ENCODE measurements at places on chromosomes 11 and 22. TPM values are rescaled to one million over a fixed set of nuclear protein-coding genes. Genes with fewer than 3 reads are reported as not detected.

- no peak for DNase-seq
Observed at GRCh38 chr11:122778148-122778547, 60.2 kb upstream of the CRTAM start.

- DNase-seq: no peak
Observed at GRCh38 chr11:81030186-81030585, 1589.4 kb upstream of the TENM4 start.

The TRIM6 gene
- total RNA-seq: 0.91 TPM

DNA sequence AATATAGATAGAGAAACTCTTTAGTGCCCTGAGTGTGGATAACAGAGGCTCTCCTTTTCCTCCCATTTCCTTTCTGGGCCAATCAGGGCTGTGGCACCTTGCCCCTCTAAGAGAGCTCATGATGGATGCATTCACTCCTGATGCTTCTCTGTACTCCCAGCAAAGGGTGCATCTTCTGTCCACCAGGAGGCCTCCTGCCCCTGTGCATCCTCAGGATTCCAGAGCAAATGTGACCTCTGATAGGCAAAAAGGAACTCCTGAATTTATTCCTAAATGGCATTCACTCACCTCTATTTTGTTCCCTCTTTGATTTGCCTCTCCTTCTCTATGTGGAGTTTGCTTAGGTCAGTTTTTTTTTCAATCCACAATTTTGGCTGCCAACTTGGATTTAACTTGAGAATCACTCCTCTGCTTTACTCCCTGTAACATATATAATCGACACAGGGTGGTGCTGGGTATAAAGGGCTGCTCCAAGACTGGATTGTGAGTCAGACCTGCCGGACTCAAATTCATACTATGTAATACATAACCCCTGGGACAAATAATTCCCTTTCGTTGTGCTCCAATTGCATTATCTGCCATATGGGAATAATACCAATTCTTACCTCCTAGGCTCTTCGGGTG is 1.1 kb upstream of the MRGPRX4 start:
- no peak for DNase-seq

- DNase-seq: no peak
Observed at GRCh38 chr11:90476442-90477007, 253.7 kb upstream of the CHORDC1 start.

DNA sequence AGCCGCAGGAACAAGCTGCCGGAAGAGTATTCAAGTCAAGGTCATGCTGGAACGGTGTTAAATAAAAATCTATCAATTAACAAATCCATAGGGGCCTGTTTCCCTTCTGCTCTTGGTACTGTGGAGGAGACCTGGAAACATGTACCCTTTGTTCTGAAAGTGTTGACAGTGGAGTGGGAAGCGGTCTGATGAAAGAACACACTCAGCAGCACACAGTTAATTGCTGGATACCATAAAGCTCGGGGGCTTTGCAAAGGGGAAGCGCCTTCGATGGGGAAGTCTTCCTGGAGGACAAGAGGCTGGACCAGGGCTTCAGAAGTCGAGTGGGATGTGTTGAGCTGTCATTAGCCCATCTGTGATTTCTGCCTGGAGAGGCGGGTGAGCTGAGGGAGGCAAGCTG is 112.5 kb upstream of the CLPB start:
- no peak for DNase-seq

The SUSD2 gene
- 2.6 TPM for total RNA-seq

DNA sequence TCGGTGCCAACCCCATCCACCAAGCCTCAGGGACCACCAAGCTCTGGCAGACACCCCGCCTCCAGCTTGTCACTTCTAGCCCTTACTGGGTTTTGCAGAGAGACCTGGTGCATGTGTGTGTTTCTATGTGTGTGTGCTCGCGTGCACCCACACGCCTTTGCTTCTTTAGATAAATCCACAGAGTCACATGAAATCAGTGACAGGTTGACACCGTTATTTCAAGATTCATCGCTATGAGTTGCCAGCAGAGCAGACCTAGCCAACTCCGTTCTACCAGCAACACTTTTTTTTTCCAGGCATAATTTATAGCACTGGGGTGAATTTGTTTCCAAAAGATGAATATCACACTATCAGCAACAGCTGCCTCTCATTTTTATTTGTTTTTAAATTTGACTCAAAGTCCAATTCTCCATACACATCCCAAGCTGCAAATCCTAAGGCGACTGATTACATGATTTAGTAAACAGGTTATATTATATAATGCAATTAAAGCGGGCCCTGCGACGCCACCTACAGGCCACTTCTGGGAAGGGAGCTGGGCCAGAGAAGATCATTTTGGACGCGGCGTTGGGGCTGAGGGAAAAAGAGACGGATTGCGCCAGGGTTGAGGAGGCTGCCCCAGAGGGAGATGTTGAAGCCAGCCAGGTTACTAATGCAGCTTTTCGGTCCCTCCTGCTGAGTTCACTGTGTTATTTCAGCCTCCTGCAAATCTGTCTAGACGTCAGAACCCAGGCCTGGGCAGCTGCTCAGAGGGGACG is 150.5 kb downstream of the FEZ1 start:
- DNase-seq: peak; percentile 88

DNA sequence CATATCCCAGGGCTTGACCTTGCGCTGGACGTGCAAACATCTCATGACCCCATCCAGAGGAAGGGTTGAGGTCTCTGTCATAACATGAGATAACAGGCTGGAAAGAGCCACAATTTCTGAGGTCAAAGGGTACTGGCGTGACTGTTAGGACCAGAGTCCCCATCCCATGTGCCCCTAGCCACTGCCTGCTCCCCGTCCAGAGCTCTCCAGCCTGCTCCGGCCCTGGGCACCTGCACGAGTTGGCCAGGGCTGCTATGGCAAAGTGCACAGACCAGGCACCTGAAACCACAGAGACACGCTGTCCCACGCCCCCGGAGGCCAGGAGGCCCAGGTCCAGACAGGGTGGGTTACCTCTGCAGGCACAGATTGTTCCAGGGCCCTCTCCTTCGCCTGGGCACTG is 58.9 kb downstream of the SHANK2 start:
- DNase-seq: no peak

- DNase-seq: no peak
Observed at GRCh38 chr11:67317888-67318555, 14.7 kb downstream of the SSH3 start.

- DNase-seq: no peak
Observed at GRCh38 chr22:19358195-19358594, 66.7 kb upstream of the CLTCL1 start.

DNA sequence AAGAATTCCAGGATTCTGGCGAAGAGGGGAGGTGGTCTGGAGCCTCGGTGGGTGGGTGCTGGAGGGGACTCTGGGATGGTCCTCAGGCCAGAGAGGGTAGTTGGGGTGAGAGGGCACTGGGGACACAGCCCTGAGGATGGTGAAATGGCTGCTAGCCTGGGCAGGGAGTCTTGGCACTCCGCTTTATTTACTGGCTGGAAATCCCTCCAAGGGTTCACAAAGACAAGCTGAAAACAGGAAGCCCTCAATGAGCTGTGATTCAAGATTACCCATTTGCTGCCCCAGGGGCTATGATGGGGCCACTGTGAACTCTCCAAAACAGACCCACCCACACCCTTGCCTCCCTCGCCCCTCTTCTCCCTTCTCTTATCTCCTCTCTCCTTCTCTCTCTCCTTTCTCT is 71.9 kb downstream of the FBXO7 start:
- DNase-seq: peak; percentile 57

GRCh38 chr22:45922256-45922655 is 54.7 kb downstream of the WNT7B start:
- DNase-seq: no peak

DNA sequence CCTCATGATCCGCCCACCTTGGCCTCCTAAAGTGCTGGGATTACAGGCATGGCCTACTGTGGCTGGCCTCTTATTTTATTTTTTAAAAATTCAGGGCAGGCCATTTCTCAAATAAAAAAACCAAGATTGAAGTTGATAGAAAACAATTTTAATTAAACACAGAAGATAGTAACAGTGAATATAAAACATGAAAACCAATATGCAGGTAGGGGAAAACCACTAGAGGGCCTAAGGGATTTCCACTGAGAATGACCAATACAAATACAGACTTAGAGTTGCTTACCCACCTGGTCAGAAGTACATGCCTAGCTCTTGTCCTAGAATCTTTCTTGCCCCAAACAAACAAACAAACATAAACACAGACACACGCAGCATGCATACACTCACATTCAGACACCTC is 1.7 kb upstream of the RTCB start:
- DNase-seq: no peak

- no peak for DNase-seq
Observed at GRCh38 chr11:69199583-69200315, 44.0 kb downstream of the SMIM38 start.

GRCh38 chr11:62393061-62393611 is 25.7 kb upstream of the SCGB1A1 start:
- no peak for DNase-seq

DNA sequence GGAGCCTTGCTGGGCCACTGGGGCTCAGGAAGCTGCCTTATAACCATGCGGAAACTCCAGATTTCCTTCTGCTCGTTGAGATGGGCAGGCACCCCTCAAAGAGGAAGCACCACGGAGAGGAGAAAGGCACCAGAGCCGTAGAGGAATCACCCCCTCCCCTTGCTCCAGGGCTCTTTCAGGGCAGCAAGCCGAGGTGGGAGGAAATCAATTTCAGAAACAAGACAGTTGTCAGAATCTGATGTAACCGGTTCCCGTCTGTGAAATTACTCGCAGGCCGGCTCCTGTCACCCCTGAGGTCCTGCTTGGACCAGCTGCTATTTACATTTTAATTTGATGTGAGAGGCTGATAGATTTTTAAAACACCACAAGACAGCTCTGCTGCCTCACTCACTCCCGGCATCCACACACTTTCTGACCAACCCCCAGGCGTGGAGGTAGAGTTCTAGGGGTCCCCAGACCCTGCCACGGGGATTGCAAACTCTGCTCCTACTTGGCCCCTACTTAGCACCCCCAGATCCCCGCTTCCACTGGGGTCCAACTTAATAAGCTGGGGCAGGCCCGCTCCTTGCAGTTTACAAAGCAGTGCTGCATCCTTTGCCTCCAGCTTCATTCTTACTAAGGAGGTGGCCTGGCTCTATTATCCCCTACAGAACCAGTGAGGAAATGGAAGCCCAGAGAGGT is 162.5 kb downstream of the CEP164 start:
- DNase-seq: no peak

DNA sequence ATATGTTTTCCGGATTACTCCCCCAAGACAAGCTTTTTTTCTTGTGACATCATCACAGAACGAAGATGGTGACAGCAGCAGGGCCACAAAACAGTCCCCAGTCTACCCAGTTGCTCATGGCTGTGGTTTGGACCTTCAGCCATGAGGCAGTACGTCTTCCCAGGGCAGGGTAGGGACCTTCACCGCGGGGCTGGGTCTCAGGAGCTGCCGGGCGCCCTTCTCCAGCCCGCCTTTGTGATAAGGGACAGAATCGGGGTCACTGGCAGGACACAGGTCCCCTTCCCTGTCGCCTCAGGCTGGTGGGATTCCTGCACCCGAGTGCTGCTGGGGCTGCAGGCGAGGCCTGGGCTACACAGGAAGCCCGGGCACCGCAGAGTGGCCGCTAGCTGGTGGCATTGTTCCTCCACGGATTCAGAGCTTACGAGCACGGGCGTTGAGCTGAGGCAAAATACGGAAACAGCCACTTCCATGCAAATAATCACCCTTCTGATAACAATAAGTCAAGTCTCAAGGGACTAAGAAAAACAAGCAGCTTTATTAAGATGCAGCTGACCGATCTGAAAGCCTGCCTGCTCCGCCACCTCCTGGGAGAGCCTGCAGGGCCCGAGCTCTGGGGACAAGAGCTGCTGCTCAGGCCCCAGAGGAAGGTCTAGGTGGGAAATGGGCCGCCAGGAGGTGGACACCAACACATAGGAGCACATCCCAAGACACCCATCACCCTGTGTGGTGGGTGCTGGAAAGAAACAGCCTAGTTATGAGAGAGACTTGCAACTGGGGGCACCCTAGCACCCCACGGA is 12.3 kb downstream of the TBX1 start:
- DNase-seq: peak; percentile 64

- no peak for DNase-seq
Observed at GRCh38 chr22:46280999-46281623, 13.3 kb downstream of the TTC38 start.

DNA sequence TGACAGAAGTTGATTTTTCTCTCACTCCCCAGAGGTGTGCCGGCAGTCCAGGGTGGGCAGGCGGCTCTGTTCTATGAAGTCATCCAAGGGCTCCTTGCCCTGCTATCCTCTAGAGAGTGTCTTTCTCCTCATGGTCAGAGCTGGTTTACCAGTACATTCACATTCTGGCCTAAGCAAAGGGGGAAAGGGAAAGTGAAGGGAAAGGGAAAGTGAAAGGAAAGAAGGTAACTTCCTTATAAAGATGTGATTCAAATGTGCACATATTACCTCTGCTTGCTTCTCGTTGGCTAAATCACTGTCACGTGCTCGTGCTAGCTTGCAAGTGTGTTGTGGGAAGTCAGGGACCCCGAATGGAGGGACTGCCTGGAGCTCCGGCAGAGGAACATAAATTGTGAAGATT is 2.9 kb upstream of the HTATIP2 start:
- no peak for DNase-seq

- no peak for DNase-seq
Observed at GRCh38 chr11:126886636-126887035, 113.9 kb downstream of the KIRREL3 start.

The INPP5J gene
- 15.4 TPM for total RNA-seq

- DNase-seq: no peak
Observed at GRCh38 chr22:30763815-30764673, 69.4 kb downstream of the OSBP2 start.

DNA sequence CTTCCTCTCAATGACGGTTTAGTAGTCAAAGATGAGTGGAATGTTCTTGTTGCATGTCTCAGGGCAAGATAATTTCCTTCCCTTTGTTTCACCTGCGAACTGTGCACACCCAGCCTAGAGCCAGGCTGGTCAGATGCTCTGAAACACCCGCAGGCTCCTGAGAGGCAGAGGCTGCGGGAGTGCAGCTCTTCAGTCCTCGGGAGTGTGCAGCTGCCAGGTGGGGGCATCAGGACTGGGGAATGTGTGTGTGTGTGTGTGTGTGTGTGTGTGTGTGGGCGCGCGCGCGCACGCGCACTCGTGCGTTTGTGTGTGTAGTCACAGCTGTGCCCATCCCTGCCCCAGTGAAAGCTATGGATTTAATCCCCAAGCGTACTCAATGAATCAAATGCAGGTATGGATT is 136.2 kb upstream of the NTM start:
- DNase-seq: no peak

DNA sequence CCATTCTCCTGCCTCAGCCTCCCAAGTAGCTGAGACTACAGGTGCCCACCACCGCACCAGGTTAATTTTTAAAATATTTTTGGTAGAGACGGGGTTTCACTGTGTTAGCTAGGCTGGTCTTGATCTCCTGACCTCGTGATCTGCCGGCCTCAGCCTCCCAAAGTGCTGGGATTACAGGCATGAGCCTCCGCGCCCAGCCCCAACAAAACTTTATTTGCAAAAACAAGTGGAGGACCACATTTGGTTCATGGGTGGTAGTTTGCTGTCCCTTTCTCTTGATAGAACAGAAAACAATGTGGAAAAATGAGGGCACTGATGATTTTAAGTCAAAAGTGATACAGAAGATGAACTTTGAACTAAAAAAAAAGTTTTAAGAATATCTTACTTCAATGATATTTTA is 121.8 kb upstream of the SERPIND1 start:
- DNase-seq: no peak

GRCh38 chr11:729492-730074 is 17.7 kb upstream of the TALDO1 start:
- DNase-seq: no peak

GRCh38 chr11:13772223-13773046 is 104.0 kb downstream of the FAR1 start:
- no peak for DNase-seq
